MV-4-11 (cell line): ENCODE measurements at places on chromosomes 11 and 22.

GRCh38 chr11:47413351-47413750 is 5.0 kb downstream of the SLC39A13 start:
- DNase-seq = no peak

DNA sequence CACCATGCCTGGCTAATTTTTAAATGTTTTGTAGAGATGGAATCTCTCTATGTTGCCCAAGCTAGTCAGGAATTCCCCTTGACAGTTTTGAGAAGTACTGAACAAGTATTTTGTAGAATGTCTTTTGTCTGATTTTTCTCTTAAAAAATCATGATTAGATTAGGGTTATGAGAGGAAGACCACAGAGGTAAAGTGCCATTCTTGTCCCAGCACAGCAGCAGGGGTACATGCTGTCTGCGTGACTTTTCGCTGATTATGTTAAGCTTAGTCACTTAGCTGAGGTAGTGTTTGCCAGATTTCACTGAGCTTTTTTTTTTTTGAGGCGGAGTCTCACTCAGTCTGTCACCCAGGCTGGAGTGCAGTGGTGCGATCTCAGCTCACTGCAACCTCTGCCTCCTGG is 13.6 kb upstream of the NUP160 start:
- no peak for DNase-seq

GRCh38 chr11:17351510-17352176 is at the start of gene NCR3LG1:
TSS of gene NCR3LG1 (plus strand) at chr11:17351800. CDS start at chr11:17351970, 170 bp downstream.
- DNase-seq = peak; percentile 78

DNA sequence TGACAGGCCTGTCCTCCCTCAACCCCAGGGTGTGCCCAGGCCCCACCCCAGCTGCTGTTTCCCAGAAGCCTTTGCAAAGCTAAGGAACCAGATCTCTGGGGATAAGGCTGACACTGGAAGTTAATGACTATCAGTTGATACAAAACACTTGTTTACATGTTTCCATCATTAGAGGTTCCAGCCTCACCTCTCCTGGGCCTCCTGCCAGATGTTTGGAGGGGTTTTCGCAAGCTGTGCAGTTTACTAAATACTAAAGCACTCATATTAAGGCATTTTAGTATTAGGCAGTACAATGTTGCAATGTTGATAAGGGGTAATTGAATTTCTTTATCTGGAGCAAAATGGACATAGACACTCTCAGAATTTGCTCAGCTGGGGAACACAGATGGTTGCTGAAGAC is 218.7 kb downstream of the INSC start:
- DNase-seq = no peak

- no peak for DNase-seq
Observed at GRCh38 chr11:14315130-14315529, 43.9 kb downstream of the RRAS2 start.
